ENCODE measurements at places on chromosomes 2 and 18. TPM values are rescaled to one million over a fixed set of nuclear protein-coding genes. Genes with fewer than 3 reads are reported as not detected.

Gene ATIC
- total RNA-seq: 145 TPM

DNA sequence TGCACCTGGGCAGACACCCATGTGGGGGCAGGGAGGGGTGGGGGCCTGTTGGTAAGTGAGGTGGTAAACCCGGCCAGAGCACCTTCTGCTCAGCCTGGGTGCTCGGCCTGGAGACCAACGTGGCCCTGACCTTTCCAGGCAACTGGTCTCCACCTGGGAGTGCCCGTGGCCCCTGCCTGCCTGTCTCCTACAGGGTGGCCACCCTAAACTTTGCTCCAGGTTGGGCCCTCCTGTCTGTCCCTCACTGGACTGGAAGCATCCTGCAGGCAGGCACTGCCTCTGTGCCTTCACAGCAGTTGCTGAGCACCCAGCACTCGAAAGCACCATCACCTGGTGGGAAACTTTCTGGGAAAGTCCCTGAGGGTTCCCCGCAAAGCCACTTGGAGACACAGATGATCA, 171.3 kb downstream of the TWIST2 start:
- DNase-seq: no peak

Gene DYNC1I2
- 93.9 TPM for total RNA-seq

GRCh38 chr2:49028101-49028500, 126.2 kb downstream of the FSHR start:
- no peak for DNase-seq

- DNase-seq: no peak
These were observed 48.3 kb downstream of the TNS1 start for GRCh38 chr2:217954469-217954868.

DNA sequence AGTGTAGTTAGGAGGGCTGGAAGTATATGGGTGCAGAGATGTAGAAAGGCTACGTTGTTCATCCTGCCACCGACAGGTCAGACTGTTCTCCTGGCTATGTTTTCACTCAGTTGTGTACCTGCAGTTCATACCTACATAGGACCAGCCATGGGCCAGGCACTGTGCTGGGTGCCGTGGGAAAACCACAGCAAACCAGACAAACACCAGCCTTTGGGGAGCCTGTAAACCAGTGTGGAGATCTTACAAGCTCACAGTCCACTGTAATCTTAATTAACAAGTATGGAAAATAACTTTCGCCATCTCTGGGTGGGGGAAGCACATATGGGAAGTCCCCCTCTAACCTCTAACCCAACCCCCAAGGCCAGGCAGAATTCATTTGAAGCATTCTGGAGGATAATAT, 12.7 kb downstream of the NCK2 start:
- no peak for DNase-seq

- peak; percentile 55 for DNase-seq
These were observed 51.1 kb downstream of the PAPOLG start for GRCh38 chr2:60806988-60807681.

- DNase-seq: no peak
These were observed 19.3 kb upstream of the RBBP8 start for GRCh38 chr18:22913861-22914260.

GRCh38 chr18:76544511-76545345, 49.7 kb upstream of the ZNF516 start:
- DNase-seq: no peak

- DNase-seq: no peak
These were observed 94.1 kb downstream of the PTPRM start for GRCh38 chr18:7661207-7661606.

Gene CFAP221
- total RNA-seq: not detected

Gene ELAC1
- total RNA-seq: 6.5 TPM

DNA sequence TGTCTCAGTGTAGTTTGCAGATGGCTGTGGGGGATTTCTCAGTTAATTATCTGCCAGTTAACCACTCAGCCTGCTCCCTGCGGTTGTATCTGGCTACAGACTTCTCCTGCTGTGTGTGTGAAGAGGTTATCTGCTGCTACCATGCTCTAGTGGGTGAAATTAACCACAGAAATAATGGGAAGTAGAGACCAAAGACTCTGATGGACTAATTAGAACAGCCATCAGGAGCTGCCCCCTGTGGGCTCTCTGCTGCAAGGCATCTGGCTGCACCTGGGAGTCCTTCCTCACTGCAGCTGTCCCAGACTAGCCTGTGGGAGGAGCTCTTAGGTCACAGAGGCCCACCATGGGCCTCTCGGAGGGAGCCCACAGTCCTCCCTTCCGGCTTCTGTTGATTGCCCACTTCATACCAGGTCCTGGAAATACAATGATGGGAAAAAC, 66.6 kb downstream of the CTIF start:
- no peak for DNase-seq

Gene SERPINB7
- 167 TPM for total RNA-seq

Gene GALR1
- total RNA-seq: not detected

Gene CDKL4
- total RNA-seq: 0.18 TPM

Gene ANXA4
- total RNA-seq: 99.7 TPM

- DNase-seq: no peak
These were observed 385.5 kb downstream of the SETBP1 start for GRCh38 chr18:45066210-45066609.

DNA sequence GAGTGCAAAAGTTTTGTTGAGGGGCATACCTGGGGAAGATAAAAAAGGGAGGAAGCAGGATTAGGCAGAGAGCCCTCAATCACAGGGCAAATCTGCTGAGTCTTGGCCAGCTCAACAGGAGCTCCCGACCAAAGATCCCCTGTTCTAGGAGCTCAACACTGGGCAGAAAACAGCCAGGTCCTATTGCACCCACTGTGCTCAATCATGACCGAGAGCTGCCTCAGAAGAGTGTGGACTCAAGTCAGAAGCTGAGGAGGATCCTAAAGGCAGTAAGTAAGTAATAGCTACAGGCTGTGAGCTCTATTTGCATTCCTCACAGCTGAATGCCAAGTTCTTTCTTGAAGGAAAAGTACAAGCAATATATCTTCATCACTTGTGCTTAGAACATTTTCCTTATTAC, 334.4 kb upstream of the NRP2 start:
- no peak for DNase-seq

- DNase-seq: no peak
These were observed 4.3 kb upstream of the SH3BP4 start for GRCh38 chr2:234947556-234947955.

DNA sequence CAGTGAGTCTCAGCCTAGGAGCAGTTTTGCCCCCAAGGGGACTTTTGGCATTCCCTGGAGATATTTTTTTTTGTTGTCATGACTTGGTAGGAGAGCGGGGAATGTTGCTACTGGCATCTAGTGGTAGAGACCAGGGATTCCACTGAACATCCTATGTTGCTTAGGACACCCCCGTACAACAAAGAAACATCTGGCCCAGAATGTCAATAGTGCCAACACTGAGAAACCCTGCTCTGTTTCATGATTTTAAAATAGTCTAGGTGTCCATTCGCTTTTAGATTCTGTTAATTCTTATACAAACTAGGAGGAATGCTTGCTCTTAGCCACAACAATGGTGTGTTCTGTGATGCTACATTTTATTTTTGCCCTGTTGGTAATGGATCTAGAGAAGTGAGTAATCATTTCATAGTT, 225.8 kb upstream of the SIX3 start:
- DNase-seq: peak; percentile 60

DNA sequence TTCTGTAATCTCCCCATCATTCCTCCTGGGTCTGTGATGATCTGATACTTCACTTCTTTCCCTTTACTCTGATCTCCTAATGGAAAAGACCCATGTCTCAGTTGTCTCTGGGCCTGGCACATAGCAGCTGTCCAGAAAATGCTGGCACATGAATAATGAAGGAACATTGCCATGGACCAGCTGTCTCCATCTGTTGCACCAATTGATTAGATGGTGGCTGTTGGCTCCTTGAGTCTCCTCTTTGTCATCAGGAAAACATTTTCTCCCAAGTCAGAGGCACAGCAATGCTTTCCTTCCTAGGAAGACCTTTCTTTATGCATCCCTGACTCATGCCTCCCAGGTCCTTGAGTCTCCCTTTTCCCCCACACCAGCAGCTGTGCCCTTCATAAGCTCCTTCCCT, 286.2 kb upstream of the CXCR4 start:
- no peak for DNase-seq

All from HFFc6 (cell line).